ENCODE measurements at places on chromosomes 4 and X.

DNA sequence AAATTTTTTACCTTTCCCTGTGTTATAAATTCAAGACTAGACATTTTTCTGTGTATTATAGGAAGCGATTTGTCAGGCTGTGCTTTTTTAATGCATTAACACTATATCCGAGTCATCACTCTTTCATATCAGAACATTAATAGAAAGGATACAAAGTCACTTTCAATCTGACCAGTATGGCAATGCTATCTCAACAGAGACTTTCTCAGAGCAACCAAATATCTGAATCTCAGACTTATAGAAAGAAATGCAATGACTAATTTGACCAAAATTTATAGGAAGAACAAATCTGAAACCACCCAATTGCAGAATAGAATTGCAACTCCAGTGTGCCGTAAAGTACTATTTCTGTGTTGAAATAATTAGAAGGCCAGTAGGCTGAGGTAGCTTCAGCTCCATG, 473 bp upstream of the TKTL2 start:
- no peak for DNase-seq

DNA sequence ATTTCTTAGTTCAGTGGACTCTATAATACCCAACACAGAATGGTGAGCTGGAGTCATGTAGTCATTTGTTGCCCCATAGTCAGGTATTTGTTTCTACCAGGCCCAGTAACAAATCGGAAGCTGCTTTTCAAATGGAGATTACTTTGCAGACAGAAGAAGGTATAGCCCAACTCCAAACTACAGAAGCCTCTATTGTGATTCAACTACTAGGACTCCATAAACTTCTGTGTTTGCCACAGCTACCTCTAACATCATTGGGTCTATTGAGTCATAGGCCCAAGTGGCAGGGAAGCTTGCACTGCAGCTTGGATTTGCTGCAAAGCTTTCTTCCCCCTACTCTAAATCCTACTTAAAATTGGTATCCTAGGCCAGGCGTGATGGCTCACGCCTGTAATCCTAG, 148.8 kb upstream of the STK26 start:
- no peak for DNase-seq

GRCh38 chrX:50719614-50720013, 94.4 kb downstream of the SHROOM4 start:
- no peak for DNase-seq

DNA sequence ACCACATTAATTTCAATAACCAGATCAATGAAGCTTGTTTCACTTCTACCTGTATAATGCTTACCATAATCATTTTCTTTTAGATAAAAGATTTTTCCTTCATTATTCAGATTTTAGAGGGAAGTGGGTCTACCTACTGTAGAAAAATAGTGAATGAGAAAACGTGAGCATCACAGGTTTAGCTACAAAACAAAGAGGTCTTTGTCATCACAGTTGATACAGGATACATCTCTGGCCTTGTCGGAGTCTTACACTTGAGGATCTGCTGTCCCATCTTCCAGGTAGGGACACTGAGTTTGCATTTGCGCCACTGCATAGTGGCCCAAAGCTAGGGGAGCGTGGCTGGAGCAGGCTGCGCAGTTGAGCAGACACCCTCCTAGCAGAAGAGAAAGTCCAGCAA, 710 bp downstream of the CLDN24 start:
- DNase-seq: no peak

DNA sequence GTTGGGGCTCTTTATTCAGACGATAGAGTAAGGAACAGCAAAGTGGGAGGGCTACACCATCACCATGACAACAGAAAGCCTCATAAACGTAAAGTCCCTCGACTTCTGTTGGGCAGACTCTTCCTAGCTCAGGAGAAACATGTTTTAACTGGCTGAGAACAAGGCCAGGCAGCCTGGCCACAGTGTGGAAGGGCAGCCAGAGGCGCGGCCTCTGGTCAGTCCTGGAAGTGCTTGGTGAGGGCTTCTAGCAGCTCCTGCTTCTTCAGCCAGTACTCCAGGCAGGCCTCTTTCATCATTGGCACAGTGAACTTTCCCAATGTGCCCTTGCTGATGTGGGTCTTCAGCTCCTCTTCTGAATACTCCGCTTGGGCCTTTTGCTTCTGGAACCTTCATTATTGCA, 690.9 kb downstream of the PCDH19 start:
- DNase-seq: no peak

DNA sequence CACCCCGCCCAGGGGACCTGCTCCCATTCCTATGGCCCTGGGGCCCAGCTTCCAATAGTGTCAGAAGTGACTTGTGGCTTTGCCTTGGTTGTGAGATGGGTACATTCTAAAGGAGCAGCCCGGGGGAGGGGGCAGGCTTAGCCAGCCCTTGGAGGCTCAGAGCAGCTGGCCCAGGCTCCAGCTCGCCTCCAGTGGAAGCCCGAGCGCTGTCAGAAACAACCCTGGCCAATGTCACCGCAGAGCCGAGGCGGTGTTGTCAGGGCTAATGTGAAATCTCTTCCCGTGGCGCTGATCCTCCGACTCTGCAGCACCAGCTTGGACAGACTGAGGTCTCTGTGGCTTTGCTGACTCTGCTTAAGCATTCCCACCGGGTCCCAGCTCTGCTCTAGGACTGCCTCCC, 29.2 kb upstream of the ZNF81 start:
- DNase-seq: no peak

DNA sequence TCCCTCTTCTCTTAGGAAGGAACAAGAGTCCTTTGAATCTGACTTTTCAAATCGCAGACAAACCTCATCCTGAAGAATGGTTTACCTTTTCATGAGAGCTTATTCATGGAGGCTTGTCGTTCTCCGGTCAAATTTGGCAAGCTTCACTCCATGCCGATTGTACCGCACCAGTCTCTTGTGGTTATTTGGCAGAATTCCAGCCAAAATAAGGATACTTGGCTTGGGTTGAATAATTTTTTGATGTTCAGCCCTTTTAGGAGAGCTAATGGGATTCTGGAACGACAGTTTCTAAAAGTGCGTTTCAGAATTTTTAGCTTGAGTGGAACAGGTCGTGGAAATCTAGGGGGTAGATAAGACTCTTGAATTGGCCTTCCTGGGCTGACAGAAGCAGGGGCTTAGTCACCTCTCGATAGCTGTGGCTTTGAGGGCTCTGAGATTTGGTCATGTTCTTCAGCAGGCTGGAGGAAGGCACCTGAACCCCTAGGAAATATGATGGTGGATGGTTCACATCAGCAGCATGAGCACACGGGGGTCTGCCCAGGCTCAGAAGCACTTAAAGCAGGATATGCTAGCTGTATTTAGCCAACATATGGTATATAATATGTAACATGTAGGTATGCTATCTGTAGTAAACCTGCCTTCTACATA, 1.5 kb downstream of the KLHL2 start:
- no peak for DNase-seq

DNA sequence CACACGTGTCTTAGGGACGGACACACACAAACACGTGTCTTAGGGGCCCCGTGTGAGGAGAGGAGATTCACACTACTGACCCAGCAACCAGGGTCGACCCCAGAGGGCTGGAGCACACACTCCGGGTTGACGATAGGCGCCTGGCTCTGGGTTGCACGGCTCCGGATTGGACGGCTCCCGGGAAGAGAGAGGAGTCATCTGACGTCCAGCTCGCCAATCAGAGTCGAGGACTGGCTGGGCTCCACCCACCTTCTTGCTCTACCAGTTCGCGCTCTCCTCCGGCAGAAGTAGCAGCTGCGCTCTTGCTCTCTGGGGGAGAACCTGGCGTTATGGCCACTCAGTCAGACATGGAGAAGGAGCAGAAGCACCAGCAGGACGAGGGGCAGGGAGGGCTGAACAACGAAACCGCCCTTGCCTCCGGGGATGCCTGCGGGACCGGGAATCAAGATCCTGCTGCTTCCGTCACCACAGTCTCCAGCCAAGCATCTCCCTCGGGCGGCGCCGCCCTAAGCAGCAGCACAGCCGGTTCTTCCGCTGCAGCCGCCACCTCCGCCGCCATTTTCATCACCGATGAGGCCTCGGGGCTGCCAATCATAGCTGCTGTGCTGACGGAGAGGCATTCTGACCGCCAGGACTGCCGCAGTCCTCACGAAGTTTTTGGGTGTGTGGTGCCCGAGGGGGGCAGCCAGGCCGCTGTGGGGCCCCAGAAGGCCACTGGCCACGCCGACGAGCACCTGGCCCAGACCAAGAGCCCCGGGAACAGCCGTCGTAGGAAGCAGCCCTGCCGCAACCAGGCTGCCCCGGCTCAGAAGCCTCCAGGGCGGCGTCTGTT, 74.3 kb downstream of the NUDT10 start:
- DNase-seq: no peak

DNA sequence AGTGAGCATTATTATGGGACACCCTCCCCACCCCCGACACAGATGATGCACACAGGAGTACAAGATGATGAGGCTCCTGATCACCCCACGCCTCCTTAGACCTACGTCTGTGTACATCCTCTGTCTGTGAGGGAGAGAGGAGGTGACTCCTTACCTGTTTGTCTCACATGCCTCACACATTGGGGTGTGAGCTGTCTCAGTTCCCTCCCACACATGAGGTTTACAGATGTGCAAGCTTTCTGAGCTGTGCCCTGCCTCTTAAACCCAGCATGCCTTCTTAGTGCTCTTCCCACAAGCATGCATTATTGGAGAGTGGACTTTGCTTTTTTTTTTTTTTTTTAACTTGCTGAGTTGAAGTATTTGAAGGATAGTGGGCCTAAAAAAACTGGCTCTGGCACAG, 76.7 kb downstream of the CLCN5 start:
- no peak for DNase-seq

DNA sequence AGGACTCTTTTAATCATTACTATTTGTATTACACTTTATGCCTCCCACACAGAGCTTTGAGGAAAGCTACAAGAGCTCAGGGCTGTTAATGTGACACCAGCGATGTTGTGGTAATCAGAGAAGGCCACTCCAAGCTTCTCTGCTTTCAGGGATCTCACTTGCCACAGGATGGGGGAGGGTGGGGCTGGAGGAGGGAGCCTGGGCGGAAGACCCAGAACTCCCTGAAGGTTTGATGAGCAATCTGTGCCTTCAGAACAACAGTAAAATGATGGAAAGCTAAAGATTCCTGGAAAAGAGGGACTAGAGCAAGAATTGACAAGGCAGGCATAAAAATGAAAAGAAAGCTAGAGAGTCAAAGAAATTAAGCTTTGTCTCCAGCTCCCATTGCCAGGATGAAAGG, 75.6 kb downstream of the MAML3 start:
- DNase-seq: no peak

DNA sequence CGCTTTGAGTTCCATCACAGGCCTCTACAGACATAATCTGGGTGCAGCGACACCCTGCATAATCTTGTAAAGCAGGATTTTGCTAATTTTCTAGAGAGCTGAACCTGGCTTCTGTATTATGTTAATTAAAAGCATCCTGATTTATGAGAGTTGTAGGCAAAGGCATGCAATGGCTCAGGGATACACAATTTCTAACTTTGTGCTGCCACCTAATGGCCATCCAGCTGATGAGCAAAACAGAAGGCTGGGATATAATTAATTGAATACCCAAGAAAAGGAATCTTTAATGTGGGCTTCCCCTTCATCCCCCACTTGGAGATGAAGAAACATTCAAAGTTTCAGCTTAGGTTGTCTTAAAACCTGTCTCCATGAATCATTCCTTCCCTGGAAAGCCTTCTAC, 78.1 kb downstream of the BMP15 start:
- DNase-seq: no peak

GRCh38 chr4:6769233-6769988, 13.1 kb upstream of the KIAA0232 start:
- DNase-seq: no peak

DNA sequence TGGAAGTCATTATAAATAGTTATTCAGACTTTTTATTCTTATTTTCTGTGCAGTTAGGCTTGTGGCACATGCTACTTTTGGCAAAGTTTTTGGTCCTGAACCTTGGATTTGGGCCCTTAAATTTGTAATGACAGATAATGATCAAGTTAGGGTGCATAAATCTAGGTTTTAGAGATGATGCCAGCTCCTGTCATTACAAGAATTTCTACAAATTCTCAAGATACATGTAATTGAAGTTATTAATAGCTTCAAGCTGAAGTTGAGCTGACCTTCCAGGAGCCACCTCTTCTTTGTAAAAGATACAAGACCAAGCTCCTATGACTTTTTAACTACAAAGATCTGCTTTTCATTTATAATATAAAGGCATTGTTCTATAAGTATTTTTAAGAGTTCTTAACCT, 255.6 kb upstream of the UGT8 start:
- DNase-seq: no peak

DNA sequence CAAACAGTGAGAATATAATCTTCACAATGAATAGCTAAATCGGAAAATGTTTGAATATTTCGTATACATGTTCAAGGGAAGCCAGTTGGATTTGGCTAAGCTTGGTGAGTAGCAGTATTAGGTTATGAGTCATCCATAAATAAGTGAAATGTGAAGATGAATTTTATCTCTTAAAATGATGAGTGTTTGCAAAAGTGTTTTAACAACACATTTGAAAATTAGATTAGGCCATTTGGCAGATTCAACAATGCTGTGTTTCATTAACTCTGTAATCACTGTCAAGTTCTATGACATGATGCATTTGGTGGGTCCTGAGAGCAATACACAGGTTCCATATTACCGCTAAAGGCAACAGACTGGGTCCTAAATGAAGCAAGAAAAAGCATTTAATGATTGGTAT, 301.9 kb upstream of the PRPS2 start:
- DNase-seq: no peak

DNA sequence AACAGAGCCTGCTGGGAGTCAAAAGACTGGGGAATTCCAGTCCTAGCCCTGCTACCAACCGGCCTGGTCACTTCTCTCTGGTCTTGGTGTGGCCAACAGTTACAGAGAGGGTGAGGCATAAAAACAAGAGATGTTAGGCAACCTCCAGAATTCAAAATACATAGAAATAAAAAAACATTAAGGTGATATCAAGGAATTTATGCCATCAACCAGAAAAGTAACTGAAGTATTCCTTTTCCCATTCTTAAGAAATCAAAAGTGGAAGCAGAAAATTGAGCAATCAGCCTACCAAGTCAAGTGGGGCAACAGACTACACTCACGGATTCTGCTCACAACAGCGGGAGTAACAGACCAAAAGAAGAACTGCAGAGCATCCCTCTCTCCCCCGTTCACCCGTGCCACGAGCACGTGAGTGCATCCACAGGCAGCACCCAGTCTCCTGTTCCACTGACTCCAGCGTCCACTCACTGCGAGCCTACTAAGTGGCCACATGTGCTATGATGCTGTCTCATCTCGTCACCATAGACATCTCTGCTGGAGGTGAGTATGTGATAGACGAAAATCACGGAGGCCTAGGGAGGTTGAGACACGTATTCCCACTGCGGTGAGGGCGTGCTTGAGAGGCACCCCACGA, 29.3 kb downstream of the AFAP1 start:
- no peak for DNase-seq

- DNase-seq: no peak
These were observed 15.8 kb upstream of the VEGFD start for GRCh38 chrX:15399962-15400391.

- DNase-seq: no peak
These were observed 662.2 kb upstream of the BOD1L1 start for GRCh38 chr4:14289708-14290107.

GRCh38 chr4:184396570-184397515, 77.5 kb downstream of the IRF2 start:
- DNase-seq: no peak

All from stimulated activated CD8-positive, alpha-beta memory T cell treated with anti-CD3 and anti-CD28 coated beads, Interleukin-4, amount 100 ng/mL, for 1 hour (primary cell).